ENCODE measurements at places on chromosomes 1 and 21.

DNA sequence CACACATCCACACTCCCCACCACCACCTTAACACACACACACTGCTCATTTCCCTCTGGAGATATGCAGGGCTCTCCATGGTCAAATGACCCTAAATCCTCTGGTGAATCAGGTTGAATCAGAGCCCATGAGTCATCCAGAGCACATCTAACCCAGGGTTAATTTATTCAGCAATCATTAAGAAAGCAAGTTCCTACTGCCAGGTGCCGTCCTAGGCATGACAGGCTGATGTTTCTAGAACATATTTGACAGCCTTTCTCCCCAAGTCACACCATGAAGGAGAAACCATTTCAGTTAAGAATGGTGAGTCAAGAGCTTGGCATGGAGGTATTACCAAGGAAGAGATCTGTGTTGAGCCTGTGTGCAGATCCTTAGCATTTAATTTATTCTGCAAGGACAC is 194.3 kb upstream of the CAMK1G start:
- DNase-seq = peak; percentile 96

DNA sequence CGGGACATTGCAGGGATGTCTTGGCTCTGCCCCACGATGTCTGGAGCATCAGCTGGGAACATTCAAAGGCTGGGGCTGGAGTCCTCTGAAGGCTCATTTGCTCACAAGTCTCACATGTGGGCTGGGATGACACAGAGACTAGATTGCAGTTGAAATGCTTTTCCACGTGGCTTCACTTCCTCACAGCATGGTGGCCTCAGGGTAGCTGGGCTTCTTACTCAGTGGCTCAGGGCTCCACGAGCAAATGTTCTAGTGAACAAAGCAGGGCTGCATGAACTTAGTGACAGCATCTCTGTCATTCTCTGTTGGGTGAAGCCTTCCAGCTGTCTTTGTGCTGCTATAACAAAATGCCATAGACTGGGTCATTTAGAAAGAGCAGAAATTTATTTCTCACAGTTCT is 247.0 kb upstream of the POU3F1 start:
- DNase-seq = no peak

GRCh38 chr1:17081439-17081838 is 27.6 kb upstream of the SDHB start:
- no peak for DNase-seq

GRCh38 chr1:156711011-156711817 is 5.8 kb upstream of the CRABP2 start:
- no peak for DNase-seq

DNA sequence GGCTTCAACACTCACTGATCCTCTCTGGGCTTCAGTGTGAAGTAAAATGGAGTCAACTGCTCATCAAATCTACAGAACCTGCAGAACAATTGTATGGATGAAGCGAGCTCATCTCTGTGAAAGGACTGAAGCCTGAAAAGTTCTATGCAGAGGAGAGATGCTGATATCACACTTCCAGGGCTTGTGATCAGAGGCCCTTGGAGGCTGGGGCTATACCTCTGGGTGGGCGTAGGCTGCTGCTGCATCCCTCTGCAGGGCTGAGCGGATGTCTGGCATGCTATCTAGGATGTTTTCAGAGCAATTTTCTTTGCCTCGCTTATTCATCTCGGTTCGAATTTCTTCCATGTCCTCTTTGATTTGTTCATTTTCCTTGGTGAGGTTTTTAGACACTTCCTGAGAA is 17.6 kb downstream of the OLFML2B start:
- no peak for DNase-seq

DNA sequence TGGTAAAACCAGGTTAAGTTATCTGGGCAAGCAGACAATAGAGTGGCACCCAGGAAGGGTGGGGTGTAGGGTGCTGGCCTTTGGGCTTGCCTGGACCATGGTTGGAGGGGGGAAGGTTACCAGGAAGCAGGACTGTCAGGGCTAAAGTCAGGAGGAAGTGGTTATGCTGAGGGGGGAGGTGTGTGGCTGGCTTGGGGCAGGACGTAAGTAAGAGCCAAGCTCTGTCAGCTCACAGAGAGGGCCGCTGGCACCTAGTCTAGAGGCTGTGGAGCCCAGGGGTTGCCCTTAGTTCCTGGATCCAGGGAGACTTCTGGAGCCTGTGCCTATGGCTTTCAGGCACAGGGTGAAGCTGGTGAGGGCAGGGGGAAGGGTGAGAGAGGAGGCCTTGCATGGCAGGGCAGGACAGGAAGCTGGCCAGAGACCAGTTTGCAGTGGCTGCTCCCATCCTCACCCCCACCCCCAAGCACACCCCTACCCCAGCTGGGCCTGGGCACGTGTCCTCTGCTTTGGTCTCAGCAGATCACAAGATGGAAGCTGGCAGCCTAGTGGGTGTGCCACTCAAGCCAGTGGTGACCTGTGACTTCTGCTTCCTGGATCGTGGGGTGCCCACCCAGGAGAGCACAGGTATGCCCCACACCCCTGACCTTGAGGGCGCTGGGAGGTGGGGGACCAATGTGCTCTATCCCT is 20.5 kb upstream of the SMYD3 start:
- DNase-seq = peak; percentile 9

- DNase-seq = no peak
These were observed 668.8 kb downstream of the PTPRC start for GRCh38 chr1:199307496-199308264.

- no peak for DNase-seq
These were observed 315.7 kb upstream of the USP25 start for GRCh38 chr21:15414057-15414456.

DNA sequence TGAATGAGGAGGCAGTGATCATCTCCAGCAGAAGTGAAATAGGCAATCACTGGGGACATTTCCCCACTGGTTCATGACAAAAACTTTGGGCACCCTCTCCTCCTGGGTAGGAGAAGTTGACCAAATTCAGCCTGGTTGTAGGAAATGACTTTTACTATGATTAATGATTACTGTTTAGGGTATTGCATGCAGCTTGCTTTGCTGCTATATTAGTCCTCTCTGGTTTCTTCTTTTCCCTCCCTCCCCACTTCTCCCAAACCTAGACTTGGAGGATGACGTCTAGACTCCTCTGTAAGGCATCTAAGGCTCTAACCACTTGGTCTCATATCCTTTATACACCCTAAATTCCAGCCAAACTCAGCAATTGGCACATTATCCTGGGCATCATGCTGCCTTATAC is 3.4 kb upstream of the RGS16 start:
- DNase-seq = no peak

DNA sequence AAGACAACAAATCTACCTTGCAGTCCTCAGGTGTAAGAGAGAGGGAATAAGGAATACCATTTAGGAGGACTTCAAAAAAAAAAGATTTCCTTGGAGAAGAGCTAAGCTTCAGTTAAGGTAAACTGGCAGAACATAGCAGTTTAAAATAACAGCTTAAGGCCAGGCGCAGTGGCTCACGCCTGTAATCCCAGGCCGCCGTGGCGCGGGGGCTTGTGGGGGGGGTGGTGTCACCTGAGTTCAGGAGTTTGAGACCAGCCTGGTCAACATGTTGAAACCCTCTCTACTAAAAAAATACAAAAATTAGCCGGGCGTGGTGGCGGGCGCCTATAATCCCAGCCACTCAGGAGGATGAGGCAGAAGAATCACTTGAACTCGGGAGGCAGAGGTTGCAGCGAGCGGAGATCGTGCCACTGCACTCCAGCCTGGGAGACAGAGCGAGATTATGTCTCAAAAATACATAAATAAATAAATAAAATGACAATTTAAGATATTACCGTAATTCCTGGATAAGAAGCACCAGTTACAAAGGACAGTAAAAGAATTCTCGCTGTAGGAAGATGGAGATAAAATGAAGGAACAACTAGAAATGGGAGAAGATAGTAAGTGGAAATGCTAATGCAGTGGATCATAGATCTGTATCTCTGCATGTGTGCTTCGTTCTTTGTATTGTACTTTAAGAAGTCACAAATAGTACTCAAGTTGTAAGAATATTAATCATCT is 1140.2 kb downstream of the NCAM2 start:
- no peak for DNase-seq

- no peak for DNase-seq
These were observed 139.2 kb downstream of the ZMYM4 start for GRCh38 chr1:35407743-35408142.

- peak; percentile 37 for DNase-seq
These were observed 33.8 kb downstream of the CLIC6 start for GRCh38 chr21:34702341-34703170.

GRCh38 chr1:86137436-86137835 is 19.1 kb downstream of the COL24A1 start:
- DNase-seq = peak; percentile 90

- no peak for DNase-seq
These were observed 27.4 kb upstream of the RC3H1 start for GRCh38 chr1:174049514-174049913.

GRCh38 chr1:239178961-239179360 is 207.4 kb upstream of the CHRM3 start:
- DNase-seq = no peak

GRCh38 chr1:21845646-21846641 is 33.9 kb downstream of the LDLRAD2 start:
- no peak for DNase-seq

GRCh38 chr1:208242146-208242545 is 2.0 kb downstream of the PLXNA2 start:
- DNase-seq = no peak

GRCh38 chr1:181221078-181221477 is 132.6 kb downstream of the IER5 start:
- no peak for DNase-seq

DNA sequence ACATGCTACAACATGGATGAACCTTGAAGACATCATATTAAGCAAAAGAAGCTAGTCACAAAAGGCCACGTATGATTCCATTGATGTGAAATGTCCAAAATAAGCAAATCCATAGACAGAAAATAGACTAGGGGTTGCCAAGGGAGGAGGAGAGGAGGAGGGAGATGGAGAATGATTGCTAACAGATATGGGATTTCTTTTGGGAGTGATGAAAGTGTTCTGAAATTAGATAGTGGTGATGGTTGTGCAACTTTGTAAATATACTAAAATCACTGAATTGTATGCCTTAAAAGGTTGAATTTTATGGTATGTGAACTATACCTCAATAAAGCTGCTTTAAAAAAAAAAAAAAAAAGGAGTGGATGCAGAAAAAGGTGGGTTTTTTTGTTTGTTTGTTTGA is 7.6 kb downstream of the CLSTN1 start:
- DNase-seq = no peak

DNA sequence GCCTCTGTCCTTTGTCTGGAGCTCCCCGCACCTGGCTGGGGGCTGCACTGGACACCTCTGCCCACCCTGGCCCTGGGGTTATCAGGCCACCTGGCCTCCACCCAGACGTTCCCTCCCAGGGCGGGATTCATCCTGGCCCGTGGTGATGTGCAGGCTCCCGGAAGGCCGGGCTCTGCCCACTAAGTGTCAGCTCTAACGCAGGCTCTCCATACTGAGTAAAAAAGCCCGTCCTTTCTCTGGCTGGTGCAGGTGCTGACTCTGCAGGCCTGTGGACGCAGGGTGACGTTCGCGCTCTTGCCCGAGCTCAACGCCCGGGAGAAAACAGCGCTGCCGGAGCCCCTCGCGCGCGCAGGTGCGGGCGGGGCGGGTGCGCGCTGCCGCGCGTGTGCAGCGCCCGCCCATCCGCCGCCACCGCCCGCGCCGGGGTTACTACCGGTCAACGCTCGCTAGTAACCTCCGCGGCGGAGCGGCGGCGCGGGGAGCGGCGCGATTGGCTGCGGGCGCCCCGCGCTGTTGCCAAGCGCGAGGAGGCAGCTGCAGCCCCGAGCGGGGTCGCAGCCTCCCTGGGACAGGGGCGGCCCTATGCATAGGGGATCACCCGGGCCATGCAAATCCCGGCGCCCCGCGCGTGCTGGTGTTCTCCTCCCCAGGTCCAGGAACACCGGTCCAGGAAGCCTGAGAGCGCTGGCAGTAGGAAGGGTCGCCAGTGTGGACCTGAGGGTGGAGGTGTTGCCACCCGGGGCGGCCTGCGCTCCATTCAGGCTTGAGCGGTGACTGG is 15.7 kb downstream of the ABCG1 start:
- DNase-seq = no peak

DNA sequence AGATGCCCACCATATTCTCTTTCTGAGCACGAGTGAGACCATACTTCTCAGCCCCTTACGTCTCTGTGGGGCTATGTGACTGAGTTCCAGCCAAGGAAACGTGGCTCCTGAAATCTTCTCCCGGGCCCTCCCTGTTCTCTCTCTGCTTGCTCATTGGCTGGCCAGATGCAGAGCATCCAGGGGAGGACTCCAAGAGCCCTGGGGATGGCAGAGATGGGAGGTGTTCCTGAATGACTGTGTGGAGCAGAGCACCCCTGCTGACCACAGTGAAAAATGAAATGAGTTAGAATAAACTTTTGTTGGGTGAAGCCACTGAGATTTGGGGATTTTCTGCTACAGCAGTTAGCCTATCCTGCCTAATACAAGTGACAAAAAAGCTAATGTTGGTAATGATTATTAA is 23.8 kb downstream of the KIAA0040 start:
- no peak for DNase-seq

DNA sequence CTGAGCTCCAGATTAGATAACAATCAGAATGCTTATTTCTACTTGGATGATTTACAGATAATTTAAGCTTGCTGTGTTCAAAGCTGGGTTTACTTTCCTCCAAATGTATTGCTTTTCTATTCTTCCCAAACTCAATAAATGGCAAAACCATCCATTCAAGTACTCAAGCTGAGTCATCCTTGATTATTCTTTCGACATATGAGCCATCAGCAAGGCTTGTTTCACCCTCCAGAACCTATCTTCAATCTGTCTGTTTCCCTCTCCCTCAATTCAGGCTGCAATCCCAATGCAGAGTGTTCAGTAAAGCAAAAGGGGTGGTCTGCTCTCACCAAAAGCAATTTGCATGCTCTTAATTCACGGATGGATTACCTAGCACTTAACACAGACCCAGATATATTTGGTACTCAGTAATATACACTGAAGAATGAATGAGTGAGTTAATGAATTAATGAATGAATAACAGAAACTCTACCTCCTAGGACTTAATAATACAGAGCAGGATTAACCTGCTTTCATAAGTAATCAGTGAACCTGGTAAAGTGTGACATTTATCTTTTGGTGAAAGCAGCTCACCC is 41.9 kb downstream of the DDR2 start:
- peak; percentile 65 for DNase-seq

- peak; percentile 64 for DNase-seq
These were observed at the start of gene PPT1 for GRCh38 chr1:40096977-40097782. Gene PPT1, minus strand, starts transcription at chr1:40097252. Its CDS starts 14 bp downstream, at chr1:40097238.

DNA sequence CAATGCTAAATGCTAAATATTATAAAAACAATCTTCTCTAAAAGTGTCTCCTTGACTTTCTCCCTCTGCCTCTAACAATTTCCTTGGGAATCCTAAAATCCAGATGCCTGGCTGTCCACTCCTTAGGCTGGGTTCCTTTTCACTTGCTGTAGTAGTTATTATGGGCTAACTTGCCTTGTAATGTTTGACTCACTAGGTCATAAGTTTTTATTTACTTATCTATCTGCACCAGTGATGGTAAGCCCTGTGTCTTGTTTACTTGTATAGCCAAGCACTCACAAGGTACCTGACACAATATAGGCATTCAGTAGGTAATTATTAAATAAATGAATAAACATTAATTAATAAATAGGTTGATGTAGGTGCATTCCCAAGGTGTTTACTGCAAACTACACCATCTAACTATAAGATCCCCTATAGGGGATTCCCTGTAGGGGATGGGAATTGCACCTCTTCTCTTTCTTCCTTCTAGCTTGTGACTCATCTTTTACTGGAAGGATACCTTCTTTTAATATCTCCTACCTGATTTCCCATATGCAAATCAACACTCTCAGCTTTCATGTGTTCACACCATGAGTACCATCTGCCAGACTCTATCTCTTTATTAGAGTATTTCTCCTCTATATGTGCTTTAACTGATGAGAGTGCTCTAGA is 14.7 kb upstream of the CHIA start:
- DNase-seq = no peak

Data from HCEC 1CT (cell line).